ENCODE measurements at places on chromosomes 5 and 9.

- DNase-seq, result peak; percentile 60
Observed at GRCh38 chr9:4855841-4856240, 63.1 kb downstream of the RCL1 start.

DNA sequence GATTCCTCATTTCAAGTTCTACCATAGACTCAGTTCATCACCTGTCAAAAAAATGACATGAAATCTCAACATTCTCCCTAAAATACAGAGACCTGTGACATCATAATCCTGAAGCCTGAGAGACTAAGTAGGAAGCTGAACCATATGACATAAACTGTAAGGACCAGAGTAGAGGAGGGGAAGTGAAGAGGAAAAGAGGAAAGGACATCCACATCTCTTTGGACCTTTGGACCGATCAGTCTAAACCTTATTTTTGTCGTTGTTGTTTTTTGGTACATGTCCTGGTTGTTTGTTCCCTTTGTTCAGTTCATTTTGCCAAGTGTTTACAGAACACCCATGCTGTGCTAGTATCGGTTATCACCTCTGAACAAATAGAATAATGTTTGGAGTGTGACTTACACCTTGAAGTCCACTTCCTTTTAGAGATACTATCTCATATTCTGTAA is 41.9 kb downstream of the LURAP1L start:
- DNase-seq, result no peak

DNA sequence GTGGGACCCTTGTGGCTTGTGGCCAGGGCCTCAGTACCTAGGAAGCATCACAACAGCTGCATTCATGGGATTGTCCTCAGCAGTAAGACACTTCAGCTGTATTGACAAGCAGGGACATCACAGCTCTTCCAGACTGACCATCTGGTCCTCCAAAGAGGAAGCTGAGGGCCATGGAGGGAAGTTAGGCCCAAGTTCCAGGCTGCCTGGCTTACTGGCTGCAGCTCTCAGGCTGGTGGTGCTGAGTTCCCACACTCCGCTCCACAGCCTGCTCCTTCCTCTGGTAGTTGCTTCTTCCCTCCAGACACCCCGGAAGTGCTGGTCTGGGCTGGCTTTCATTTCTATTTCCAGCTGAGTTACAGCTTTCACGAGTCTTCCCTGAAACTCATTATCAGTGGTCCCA is 5.7 kb upstream of the STING1 start:
- no peak for DNase-seq

GRCh38 chr5:8865266-8865665 is 680.6 kb downstream of the SEMA5A start:
- DNase-seq, result no peak

GRCh38 chr9:18077941-18078678 is 395.8 kb upstream of the ADAMTSL1 start:
- no peak for DNase-seq

DNA sequence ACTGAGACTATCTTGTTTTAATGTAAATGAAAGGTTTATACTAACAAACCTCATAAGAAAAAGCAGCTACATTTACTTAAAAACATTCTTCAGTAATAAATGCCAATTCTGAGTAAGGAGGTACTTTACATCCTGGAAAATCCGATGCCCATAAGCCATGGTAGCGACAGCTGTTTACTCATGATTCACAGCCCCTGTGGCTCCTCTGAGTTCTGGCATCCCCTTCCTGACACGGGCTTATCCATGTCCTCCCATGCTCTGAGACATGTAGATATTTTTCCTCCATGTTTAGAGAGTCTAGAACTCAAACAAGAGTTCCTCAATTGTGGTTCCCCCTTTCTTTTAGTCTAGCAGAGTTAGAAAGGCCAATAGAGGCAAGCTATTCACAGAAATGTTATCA is 63.1 kb upstream of the DEPDC1B start:
- DNase-seq, result no peak

- no peak for DNase-seq
Observed at GRCh38 chr5:137407090-137407489, 92.0 kb downstream of the SPOCK1 start.

- no peak for DNase-seq
Observed at GRCh38 chr5:68428231-68428811, 212.8 kb downstream of the PIK3R1 start.

DNA sequence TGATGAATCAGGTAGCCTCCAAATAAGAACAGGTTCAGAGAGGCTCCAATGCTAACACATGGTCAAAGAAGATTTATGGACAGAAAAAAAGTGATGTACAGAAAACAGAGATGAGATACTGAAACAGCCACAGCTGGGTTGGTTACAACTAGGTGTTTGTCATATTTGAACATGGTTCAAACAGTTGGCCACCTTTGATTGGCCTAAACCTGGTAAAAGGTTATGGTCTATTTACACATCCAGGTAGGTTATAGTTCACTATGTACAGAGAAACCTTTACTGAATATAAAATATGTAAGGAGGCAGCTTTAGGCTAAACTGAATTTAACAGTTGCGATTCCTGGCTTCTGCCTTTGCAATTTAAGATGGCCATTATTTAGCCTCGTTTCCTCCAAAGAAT is 134.0 kb upstream of the ZNF366 start:
- no peak for DNase-seq

DNA sequence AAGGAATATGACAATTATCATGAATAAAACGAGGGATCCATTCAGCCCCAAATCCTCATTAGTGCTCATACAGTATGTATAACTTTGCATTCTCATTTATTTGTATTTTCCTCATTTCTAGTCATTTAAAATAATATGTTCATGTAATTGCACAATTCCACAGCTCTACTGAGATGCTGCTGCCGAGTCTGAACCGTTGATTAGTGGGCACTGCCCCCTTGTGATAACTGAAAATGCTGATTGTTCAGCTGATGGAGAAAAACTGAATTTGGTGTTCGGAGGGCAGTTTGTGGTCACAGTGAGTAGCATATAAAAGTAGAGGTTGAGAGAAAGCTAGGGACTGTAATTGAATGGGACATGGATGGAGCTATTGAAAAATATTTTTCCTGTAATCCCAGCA is 12.2 kb upstream of the GPR151 start:
- DNase-seq, result no peak

DNA sequence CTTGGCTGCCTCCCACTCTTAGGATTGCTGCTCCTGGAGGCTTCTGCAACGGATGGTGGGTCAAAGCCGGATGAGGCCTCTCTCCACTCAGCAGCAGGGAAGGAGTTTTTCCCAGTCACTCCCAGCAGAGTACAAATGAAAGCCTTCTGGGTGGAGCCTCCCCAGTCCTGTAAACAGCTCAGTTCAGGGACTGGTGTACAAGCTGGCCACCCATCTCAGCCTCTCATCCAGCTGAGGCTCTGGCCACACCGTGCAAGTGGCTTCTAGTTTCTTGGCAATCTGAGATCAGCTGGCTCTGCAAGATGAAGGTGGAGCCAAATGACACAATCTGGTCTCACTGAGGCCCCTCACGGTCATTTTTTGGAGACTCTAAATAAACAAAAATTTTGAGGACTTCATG is 10.0 kb downstream of the GPX3 start:
- peak; percentile 55 for DNase-seq

DNA sequence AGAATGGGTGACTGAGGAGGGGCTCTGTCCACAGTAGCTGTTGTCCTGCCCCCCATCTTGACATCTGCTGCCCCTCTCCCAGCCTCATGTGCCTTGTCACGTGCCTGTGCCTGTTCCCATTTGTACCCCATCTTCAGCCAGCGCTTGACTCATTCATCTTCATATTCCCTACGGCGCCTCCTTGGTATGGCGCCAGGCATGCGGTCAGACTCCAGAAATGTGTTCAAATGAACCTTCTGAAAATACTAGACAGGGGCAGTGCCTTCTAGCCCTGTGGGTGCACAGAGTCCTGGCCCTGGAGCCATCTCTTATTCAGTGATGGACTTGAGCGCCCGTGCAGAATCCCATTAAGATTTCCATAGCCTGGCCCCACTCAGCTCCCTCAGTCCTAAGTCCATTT is 46.2 kb downstream of the CFAP77 start:
- DNase-seq, result no peak

DNA sequence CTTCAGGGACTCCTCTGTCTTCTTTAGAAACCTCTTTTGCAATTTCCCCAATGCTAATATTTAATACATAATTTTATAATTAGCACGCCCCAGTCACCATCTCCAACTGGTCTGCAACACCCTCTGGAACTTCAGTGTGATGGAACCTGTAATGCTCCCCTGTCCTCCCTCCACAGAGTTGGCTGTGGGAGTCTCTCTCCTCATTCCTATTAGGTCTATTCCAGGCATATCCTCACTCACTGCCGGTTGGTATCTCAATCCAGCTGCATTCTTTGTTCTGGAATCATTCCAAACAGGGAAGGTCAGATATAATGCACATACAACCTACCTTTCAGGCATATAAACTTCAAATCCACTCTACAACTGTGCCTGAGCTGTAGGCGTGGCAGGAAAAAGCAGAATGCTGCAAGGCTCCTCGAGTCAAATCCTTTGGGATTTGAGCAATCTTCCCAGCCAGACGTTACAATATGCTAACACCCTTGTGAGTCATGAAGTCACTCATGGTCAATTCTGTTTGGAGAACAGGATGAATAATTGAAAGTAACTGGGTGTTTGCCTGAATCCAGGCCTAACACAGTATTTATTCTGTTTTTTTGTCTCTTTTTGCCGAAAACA is 293.8 kb downstream of the CWC27 start:
- DNase-seq, result peak; percentile 64

DNA sequence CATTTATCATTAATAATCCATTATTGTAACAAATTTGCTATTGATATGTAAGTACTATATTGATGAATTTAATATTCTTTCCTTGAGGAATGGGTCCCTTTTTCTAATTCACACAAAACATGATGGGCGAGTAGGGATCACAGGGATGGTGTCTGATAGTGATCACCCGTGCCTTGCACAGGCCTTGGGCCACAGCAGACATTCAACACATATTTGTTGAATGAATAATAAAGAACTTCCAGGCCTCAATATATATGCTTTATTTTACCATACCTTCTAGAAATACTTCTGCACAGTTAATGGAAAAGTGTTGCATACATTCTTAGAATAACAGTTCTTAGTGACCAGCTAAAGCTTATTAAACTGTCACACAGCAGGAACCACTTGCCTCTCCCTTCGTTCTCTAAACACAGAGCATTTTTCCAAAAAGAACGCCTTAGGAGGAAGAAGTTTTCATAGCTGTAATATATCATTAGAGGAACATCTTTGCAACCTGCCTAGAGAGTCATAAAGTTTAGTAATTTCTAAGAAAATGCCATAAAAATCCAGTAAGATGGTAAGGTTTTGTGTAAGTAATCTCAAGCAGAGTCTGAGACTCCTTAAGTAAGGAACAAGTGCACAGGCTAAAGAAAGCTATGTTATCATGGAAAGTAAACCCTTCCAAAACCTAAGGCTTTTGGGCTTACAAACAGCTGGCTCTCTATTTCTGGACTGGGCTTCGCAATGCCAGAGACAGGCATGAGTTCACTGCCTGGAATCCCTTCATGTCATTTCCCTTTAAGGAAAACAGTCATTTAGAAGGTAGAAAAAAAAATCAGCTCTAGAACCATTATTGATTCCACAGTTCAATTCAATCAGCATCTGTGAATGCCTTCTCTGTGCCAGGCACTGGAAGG is 17.7 kb downstream of the TTLL11 start:
- peak; percentile 33 for DNase-seq

Measured in AG08396 (cell line).